ENCODE measurements at places on chromosomes 4 and X.

DNA sequence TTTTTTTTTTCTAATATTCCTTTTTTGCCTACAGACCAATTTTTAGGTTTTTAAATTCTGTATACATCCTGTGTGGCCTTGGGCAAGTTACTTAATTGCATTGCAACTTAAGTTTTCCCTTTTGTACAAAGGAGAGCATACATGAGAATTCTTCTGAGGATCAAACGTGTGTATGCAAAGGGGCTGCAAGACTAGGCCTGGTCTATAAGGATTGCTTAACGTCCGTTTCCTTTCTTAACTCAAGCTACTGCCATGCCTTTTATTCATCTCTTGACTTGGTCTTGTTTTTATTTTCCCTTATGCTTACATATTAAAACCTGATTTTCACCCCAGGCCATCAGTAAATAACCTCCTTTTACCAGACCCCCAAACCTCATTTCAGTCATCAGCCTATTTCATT is 13.6 kb downstream of the RBPJ start:
- no peak for DNase-seq

DNA sequence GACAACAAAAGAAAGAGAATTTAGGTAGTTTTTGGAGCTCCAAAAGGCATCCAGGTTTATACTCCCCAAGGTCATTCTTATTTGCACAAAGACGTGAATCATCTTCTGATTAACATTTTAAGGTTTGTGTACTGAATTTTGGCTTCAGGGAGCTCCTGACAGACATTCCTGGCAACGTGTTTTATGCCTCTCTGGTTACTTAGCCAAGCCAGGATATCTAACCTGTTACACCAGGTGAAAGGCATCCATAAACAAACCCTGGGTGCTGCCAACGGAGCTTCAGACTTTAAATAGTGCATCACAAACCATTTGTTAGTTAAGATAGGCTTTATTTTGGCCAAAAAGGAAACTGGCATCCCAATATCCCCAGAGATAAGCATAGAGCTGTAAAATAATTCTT is 997.3 kb downstream of the ARAP2 start:
- DNase-seq = no peak

DNA sequence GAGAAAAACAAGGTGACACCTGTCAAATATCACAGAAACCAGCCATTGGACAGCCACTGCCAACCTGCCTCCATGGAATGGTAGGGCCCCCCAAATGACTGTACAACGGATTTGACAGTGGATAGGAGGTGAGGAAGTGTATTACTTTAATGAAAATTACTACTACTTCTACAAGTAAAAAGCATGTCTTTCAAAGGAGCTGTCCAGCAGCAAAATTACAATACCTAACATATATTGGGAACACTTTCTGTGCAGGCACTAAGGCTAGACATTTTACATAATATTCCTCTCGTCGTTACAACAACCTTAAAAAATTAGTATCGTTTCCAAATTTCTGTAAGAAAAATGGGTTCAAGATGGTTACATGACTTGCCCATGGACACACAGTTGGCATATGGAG is 14.9 kb downstream of the PPP3CA start:
- no peak for DNase-seq

GRCh38 chr4:122163767-122164166 is 11.6 kb downstream of the BLTP1 start:
- DNase-seq = no peak

DNA sequence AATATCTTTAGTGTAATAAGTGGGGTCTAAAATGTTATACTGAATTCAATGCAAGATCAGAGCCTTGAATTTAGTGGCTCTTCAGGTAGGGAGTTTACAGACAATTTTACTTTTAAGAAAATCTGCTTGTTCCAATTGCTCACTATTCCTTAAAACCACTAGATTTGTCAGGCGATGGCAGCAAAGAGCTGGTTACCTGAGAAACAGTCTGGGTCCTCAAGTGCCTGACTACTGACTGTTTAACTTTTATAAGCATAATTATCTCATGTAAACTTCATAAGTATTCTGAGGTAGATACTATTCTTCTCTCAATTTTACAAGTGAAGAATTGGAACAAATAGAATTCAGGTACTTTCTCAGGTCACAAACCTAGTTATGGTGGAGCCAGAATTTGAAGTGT is 84.3 kb downstream of the RRAGB start:
- DNase-seq = no peak

DNA sequence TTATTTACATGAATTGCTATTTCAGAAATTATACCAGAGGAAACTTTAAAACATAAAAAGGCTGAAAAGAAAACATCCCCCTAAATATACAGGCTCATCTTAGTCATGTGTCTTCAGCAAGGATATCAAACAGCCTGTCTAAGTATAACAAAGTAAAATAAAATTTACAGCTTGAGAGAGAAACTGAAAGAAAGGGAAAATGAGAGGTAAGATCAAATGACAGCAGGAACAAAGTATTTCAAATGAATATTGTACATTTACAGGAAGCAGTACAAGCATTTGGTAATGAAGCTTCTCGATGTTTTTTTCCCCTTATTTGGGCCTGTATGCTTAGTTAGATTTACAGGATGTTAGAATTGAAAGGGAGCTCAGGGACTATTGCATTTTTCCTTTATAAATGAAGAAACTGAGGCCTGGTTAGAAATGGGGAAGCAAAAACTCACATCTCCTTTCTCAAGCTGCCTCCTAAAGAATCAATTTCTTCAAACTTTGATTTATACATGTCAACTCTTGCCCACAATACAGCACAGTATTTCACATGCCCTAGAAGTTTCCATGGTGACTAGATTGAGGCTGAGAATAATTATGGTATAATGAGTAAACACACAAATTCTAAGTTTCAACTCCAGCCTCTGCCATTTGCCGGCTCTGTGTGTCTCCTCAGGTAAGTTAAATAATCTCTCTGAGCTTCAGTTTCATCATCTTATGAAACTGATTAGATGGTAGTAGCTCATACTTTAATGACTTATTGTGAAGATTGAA is 29.3 kb downstream of the DAPP1 start:
- no peak for DNase-seq

DNA sequence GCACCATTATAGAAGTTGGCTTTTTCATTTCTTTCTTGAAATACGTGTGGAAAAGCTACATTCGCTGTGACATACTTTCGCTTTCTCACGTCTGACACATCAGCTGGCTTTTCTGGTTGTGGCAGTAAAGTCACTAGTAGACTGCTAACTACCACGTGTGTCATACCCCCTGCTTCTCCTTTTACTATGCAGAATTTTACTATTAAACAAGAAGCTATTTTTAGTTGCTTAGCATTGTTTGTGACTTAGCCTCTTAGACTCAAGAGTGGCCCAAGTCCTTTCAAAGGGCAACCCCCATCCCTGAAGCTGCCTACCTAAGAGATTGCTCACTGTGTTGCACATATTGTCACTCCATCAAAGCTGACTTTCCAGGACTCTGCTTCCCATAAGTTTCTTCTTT is 2.1 kb upstream of the IL2 start:
- no peak for DNase-seq

- DNase-seq = no peak
Observed at GRCh38 chr4:122821092-122821491, 5.5 kb upstream of the FGF2 start.

DNA sequence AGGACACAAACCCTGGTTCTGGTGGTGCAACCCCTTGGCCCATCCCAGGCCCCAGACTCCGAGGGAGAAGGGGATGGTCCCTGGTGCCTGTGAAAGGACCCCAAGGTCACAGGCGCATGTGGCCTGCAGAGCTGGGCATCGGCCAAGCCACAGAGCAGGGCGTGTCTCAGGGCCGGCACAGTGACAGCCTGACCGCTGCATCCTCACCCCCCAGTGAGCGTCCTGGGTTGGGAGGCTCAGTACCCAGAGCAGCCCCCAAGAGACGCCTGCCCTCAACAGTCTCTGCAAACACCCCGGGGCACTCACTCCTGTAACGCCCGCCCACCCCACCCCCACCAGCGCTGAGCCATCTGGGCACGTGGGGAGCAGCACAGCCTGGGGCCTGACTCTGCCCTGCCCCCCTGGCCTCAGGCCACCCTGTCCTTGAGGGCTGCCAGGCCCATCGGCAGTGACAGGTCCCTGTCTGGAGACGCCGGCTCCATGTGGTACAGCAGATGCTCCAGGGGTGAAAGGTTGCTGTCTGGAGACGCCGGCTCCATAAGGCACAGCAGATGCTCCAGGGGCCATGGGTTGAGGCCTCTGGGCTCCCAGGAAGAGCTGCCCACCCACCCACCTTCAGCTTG is 24.5 kb upstream of the CPLX1 start:
- DNase-seq = no peak

- no peak for DNase-seq
Observed at GRCh38 chrX:115912372-115912897, 258.1 kb upstream of the AGTR2 start.

- DNase-seq = no peak
Observed at GRCh38 chr4:71473541-71474240, 134.9 kb downstream of the SLC4A4 start.
